ENCODE measurements at places on chromosomes 12 and 14.

GRCh38 chr12:33770652-33771051 is 251.6 kb upstream of the ALG10 start:
- DNase-seq, result no peak

DNA sequence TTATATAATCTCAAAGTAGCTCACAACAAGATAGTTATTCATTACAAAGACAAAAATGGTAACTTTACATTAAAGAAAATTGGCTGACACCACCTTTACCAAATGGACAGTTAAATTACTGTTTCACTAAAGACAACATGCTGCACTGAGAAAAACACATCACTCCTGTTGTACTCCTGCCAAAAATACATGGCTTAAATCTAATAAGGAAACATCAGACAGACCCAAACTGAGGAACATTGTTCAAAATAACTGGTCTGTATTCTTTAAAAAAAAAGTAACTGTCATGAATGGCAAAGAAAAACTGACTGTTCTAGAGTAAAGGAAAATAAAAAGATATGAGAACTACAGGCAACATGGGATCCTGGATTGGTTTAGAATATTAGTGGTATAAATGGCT is 151.3 kb upstream of the DCN start:
- DNase-seq, result no peak

GRCh38 chr12:5808981-5809380 is 136.1 kb downstream of the ANO2 start:
- no peak for DNase-seq

DNA sequence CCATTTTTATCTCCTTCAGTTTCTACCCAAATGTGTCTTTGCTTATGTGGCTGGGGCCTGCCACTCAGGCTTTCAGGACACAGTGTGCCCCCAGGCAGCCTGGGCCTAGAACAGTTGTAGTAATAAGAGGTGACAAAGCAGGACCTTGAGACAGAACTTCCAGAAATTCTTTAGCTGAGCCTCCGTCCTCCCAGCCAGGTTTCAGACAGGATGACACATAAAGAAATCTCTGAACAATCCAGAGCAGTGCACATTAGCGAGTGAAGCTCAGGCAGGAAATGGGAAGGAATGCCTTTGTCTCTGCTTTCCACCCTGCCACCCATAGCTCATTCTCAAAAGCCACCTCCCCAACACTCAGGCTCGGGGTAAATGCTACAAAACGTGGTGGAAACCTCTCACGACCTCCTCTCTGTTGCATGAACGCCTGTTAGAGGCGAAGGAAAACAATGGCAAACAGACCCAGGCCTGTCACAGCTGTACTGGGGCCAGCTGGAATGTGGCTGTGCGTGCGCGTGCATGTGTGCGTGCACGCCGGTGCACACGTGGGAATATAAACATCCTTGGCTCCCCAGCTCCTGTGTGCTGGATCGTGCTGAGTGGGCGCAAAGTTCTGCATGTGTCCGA is 286.7 kb downstream of the ZFP36L1 start:
- no peak for DNase-seq

- no peak for DNase-seq
Observed at GRCh38 chr14:105012171-105012985, 8.5 kb downstream of the CDCA4 start.

DNA sequence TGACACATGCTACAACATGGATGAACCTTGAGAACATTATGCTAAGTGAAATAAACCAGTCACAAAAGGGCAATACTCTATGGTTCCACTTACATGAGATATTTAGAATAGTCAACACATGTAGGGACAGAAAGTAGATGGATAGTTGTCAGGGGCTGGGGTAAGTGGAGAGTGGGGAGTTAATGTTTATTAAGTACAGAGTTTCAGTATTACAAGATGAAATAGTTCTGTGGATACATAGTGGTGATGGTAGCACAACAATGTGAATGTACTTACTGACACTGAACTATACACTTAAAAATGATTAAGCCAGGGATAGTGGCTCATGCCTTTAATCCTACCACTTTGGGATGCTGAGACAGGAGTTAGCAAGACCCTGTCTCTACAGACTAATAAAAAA is 8.7 kb downstream of the NUP107 start:
- no peak for DNase-seq

- DNase-seq, result no peak
Observed at GRCh38 chr12:115870510-115870909, 407.0 kb downstream of the MED13L start.

- DNase-seq, result no peak
Observed at GRCh38 chr14:22113401-22113800, 439.8 kb upstream of the OR4E1 start.

DNA sequence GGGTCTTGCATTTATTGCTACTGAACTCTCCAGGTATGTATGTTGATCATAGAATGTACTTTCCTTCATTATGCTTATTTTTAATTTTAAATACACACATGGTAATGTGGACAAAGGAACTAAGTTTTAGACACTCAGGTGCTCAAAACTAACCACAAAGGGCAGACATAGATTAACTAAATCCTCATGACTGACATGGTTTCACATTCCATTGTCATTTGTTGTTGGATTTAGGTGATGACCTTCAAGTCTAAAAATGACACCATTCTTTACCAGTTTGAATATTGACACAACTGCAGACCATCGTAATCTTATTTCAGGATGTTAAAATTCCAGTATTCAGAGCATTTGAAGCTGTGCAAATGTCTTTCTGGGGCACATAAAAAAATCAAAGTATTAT is 128.4 kb downstream of the BBS10 start:
- no peak for DNase-seq

DNA sequence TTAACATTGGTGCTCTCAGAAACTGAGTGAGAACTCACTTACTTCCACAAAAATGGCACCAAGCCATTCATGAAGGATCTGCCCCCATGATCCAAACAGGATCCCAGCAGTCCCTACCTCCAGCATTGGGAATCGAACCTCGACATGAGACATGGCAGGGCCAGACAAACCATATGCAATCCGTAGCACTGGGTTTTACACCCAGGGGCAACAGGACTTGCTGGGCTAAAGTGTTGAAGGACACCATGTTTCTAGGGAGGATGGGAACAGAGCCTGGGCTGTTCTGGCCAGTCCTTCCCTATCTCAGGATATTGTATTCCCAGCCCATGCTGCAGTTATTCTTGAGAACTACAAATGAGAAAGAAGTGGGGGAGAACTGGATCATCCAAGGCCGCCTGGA is 36.6 kb downstream of the SERPINA3 start:
- DNase-seq, result no peak

GRCh38 chr14:92259613-92260357 is 63.2 kb upstream of the SLC24A4 start:
- DNase-seq, result no peak

DNA sequence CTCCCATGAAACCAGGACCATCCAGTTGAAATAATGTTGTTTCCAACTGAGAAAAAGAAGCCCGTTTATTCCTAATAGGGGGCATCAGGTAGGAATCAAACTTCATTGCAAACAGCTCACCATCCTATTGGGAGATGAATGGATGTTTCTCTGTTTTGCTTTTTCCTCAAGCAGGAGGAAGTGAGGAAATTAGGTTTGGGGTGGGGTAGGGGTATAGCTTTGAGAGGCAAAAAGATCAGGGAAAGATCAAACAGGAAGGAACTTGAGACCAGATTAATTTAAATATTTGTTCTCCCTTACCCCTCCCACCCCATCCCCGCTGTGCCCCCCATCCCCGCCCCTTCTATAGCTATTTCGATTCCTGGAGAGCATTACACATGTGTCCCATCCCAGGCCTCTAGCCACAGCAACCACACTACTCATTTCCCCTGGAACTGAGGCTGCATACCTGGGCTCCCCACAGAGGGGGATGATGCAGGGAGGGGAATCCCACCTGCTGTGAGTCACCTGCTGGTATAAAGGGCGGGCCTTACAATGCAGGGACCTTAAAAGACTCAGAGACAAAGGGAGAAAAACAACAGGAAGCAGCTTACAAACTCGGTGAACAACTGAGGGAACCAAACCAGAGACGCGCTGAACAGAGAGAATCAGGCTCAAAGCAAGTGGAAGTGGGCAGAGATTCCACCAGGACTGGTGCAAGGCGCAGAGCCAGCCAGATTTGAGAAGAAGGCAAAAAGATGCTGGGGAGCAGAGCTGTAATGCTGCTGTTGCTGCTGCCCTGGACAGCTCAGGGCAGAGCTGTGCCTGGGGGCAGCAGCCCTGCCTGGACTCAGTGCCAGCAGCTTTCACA is at the start of gene IL23A:
IL23A (plus strand) TSS at position 577 of the 850 bp plus-strand sequence; CDS start at position 738, 161 bp downstream.
- peak; percentile 74 for DNase-seq

GRCh38 chr12:112239881-112240280 is 114.5 kb downstream of the TRAFD1 start:
- DNase-seq, result no peak

DNA sequence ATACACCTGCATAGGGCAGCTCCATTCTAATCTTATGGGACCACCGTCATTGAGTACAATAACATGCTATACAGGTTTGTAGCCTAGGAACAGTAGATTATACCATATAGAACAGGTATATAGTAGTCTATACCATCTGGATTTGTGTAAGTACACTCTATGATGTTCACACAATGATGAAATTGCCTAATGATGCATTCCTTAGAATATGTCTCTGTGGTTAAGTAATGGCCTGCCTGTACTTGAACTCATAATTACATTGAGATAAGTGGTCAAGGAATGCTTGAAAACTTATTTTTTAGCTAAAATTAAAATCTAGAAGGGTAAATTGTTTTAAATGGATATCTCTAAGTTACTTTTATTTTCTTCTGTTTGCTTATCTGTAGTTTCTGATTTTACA is 152.7 kb downstream of the SRGAP1 start:
- DNase-seq, result no peak

DNA sequence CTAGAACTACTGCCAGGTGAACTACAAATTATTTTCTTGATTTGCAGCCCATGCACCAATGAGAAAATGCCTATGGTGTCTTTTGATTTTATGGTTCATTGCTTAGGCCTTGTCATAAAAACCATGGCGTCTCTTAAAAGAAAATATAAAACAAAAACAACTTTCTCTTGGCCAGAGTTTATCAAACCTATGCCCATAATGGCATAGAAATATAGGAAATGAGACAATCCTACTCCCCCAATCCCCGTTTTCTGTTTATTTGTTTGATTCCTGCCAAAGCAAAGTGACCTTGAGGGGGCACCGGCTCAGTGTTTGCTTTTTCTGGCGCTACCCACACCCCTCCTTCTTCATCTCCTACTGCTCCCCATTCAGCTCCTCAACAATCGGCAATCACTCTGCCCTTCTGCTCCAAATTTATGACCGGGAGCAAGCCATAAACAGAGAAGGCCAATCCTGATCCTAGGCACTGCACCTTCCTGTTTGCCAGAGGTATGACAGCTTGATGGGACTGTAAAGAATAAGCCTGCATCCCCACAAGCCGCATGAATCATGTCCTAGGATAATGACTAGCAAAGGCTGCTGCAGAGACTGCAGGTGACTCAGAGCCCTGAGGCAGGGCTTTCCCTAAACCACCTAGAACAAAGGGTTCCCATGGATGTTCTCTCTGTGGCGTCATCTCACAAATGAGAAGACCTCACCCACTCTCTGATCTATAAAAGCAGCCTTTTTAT is 874.9 kb downstream of the NRXN3 start:
- DNase-seq, result no peak

DNA sequence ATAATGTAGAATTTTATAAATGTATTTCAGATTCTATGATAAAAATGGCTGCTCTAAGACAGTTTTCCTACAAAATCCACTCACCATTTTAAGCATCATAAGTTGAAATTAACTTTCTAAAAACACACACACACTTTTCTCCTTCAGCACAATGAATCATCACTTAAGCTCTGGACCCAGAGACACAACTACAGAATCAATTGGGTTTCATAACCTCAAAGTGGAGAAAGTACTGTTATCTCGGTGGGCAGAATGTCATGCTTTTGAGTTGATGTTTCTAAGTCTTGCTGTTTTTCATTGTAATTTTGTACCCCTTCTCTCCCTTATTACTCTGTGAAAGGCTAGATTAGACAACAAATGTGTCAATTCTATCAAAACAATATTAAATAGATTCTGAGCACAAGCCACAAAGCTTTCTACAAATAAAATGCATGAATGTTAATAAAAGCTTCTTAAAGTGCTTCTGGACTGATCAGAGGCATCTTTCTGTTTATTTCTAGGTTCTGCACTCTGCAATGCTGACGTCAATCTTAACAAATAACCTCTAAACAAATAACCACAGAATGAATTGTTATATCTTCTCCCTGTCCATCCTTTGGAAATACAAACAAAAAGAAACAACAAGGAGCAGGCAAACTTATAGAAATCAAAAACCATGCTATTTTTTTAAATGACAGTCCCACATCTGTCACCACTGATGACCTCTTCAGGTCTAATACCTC is 8.2 kb downstream of the IPO8 start:
- no peak for DNase-seq

DNA sequence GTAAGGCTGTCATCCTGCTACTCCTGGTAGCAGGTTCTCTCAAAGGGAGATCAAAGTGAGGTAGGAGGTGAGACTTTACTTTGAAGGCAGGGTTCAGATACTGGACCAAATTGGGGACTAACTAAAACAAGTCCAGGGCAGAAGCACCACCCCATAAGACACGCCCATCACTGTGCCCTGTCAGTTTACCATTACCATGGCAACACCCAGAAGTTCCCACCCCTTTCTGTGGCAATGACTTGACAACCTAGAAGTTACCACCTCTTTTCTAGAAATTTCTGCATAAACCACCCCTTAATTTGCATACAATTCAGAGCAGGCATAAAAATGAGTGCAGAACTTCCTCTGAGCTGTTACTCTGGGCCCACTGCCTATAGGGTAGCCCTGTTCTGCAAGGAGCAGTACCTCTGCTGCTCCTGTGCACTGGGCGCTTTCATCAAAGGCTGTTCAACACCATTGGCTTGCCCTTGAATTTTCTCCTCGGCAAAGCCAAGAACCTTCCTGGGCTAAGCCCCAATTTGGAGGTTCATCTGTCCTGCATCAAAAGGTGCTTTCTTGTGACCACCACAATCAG is 64.8 kb upstream of the MAX start:
- DNase-seq, result peak; percentile 8

GRCh38 chr14:90495357-90496276 is 98.8 kb downstream of the CALM1 start:
- DNase-seq, result peak; percentile 38

DNA sequence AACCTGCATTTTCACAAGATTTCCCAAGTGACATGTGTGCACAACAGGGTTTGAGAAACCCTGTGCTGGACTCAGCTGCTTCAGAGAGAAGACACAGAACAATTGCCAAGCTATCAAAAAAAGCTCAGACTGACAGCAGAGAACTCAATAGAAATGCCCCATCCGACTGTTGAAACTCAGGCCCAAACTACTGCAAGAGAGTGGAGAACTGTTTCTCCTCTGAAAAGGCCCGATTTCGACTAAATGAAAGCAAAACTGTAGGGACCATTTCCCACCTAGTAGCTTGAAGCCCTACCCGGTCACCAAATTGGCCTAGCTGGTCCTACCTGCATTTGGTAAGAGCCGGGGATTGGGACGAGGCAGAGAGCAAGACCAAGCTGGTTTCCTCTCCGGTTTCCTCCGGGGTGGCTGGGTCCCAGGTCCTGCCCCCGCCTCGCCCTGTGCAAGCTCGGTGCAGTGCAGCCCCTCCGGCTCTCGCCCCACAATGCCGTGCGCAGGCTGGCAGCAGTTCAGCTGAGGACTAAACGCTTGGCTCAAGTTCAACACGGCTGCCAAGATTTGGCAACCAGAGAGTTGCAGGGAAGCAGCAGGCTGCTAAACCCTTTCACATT is 1180.6 kb downstream of the VRK1 start:
- peak; percentile 53 for DNase-seq

- DNase-seq, result no peak
Observed at GRCh38 chr14:104470588-104470987, 109.0 kb upstream of the C14orf180 start.

GRCh38 chr12:122951406-122951805 is 14.9 kb downstream of the ABCB9 start:
- DNase-seq, result no peak

- no peak for DNase-seq
Observed at GRCh38 chr12:105696-106095, 39.1 kb downstream of the IQSEC3 start.

Measured in activated CD4-positive, alpha-beta T cell treated with anti-CD3 and anti-CD28 coated beads for 24 hours (primary cell).